ENCODE measurements at places on chromosomes 2 and 18.

DNA sequence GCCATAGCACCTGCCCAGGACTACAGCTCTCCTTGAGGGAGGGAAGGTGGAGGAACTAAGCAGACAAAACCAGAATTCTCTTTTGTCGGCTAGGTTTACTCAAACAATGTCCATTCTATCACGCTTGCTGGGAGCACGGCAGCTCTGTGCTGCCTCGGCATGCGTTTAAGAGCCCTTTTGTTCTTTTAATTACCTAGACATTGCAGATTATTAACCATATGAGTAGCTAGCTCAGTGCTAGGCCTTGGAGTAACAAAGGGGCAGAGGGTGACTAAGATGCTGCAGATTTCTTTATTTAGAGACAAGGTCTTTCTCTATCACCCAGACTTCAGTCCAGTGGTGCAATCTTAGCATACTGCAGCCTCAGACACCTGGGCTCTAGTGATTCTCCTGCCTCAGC, 11.1 kb downstream of the MSGN1 start:
- no peak for DNase-seq

- no peak for DNase-seq
Measured at GRCh38 chr2:29063646-29064345, 10.5 kb downstream of the PCARE start.

DNA sequence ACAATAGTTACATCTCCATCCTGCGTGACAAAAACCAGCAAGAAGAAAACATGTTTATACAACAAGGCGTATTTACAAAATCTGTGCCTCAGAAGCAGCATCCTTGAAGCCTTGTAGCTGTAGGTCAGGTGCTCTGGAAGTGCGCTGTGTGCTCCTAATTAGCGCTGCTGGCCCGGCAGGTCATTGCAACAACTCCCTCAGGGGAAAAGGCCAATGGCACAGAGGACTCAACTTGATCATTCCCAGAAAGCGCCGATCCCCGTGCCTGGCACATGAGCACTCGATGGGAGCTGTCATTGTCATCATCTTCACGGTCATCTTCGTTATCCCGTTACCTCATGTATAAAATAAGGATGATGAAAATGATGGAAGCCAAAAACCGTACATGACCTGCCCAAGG, 58.5 kb downstream of the EIPR1 start:
- no peak for DNase-seq

DNA sequence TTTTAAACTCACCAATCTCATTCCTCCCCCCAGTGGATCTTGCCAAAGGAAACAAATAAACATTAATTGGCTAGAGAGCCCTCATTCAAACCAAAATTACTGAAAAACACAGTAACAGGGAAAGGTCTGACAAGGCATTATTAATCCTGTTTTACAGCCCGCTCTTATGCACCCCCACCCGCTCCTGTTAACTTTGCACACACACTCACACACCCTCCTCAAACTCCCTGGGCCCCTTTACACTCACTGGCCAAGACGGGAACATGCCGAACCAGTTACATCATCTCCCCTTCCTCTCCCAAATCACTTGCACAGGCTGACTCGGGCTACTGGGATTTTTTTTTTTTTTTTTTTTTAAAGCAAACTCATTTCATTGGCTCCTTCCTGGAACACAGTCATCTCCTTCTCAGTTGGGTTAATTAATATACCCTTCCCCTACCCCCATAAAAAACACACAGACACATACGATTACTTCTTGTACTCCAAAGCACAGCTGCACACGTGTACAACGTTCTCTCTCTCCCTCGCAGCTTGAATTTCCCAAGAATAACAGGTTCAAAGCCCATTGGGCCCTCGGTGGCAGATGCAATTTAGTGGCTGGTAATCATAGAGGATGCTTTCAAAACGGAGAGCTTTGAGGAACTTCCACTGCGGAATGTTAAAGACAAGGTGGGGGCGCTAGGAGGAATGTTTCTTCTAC, 31.8 kb downstream of the KLF7 start:
- DNase-seq: peak; percentile 63

- no peak for DNase-seq
Measured at GRCh38 chr2:99552529-99552928, 62.7 kb upstream of the REV1 start.

DNA sequence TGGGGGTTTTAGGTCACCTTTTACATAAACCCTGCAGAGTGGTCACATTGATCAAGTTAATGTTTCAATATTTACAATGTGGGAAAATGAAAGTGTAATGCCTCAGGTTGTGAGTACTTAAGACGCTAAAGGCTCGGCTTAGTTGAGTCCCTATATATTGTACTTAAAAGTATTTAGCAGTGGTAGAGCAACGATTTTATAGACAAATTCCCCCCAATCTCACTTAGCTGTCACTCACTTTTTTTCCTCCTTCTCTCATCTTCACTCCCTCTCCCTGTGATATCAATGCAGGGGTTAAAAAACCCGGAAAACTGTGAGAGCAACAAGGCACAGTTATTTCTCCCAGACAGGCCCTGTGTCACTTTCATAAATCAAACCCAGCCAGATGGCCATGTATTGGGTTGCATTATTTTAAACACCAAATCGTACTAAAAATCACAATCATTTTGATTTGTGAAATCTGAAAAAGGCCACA, 5.4 kb downstream of the POU3F3 start:
- DNase-seq: no peak

DNA sequence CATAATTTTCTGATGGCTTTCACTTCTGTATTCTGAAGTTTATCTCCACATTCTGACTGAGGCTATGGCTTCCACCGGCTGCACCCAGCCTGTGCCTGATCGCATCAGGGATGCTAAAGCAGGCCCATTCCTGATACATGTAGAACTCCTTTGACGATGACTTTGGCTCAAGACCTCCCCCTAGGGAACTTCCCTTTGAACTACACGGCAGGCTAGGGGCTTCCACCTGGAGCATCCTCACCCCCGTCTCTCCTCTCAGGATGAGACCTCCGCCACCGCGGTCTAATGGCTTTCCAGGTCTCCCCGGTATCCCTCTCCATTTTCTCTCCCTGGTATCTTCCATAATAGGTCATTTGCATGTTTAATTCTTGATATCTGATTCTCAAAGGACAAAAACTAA, 214.9 kb upstream of the CHST9 start:
- DNase-seq: no peak

DNA sequence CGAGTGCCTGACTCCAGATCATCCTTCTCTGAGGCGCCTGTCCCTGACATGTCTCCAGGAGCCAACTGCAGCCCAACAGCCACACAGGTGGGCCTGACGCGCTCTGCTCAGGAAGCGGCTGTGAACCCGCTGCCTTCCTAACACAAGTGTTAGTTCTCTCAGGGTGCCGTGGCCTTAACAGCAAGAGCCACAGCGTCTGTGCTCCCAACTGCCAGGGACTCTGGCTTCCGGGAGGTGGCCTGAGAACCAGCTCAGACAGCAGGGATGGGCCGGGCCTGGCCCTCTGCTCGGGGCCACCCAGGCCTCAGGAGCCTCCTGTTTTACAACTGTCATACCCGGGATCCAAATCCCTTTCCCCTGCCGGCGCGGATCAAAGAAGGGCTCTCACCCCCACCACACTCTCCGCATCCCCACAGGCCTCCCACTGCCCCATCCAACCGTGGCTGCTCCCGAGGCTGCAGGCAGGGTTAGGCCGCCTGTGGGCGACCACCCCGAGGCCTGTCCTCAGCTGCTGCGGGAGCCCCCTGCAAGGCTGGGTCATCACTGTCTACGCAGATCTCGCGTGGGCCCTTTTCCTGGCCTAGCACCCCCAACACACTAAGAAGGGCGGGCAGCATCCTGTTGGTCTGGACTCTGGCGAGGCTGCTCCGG, 114.2 kb upstream of the ZNF236 start:
- DNase-seq: peak; percentile 67

GRCh38 chr18:50850307-50851065, 28.4 kb upstream of the ME2 start:
- DNase-seq: no peak

DNA sequence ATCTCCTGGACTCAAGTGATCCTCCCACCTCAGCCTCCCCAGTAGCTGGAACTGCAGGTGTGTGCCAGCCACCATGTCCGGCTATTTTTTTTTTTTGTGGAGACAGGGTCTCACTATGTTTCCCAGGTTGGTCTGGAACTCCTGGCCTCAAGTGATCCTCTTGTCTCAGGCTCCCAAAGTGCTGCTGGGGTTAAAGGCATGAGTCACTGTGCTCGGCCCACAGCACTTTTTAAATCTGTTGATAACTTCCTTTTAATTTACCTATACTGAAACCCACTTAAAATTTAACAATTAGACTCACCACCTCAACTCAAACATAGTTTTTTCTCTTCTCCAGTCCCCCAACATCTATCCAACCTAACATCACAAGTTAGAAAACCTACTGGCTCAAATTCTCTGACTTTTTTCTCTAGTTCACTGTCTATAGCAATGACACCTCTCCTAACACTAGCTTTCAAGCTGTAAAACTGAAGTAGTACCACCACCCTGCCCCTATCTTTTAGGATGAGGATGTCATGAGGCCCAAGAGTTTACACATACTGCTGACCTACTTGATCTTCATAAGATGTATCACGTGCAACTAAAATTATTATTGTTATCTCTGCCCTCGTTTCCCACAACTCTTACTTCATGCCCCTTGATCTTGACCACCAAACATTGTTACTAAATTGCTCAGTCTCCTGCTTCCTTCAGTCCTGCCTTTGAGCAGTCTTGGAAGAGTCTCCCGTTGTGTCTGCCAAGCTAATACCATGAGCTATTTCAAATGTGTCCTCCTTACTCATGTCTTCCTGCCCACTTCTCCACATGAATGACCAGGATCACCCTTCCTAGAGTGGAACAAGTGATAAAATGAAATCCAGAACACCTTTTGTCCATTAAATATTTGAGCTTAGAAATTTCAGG, 142.3 kb upstream of the ZFP36L2 start:
- no peak for DNase-seq

DNA sequence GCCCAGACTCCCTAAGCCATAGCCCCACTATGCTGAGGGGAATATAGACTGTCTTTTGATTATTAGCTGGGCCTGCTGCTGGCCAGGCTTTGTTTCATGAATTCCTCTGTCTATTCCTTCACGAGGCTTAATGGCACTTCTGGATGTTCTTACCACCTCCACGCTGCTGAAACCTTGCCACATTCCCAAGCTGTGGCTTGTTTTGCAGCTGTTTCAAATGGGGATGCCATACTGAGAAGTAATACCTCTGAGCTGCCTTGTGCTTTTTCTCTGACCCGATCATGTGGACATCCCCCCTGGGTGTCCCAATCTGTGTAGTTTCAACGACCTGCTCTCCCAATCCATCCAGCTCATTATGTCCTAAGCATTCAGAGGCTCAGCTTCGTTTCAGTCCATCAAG, 114.1 kb downstream of the ICOS start:
- DNase-seq: no peak
